ENCODE measurements at places on chromosomes 16 and 17.

DNA sequence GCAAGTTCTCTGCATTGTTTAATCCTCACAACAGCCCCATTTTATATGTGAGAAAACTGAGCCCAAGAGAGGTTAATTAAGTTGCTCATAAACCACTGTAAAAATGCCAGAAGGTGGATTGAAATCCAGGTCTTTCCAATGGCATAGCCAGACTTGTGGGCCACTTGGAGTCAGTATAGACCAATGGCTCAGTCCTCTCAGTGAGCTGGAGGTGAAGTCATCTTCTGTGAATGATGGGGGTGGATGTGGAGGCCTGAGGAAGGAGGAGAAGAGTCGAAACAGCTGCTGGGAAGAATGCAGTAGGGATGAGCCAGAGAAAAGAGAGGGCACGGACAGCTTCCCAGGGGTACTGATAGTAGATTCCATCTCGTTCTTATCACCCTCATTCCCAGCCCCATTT, 213.4 kb downstream of the SOX9 start:
- DNase-seq = no peak

GRCh38 chr17:80246266-80246681, 14.4 kb upstream of the RNF213 start:
- no peak for DNase-seq

DNA sequence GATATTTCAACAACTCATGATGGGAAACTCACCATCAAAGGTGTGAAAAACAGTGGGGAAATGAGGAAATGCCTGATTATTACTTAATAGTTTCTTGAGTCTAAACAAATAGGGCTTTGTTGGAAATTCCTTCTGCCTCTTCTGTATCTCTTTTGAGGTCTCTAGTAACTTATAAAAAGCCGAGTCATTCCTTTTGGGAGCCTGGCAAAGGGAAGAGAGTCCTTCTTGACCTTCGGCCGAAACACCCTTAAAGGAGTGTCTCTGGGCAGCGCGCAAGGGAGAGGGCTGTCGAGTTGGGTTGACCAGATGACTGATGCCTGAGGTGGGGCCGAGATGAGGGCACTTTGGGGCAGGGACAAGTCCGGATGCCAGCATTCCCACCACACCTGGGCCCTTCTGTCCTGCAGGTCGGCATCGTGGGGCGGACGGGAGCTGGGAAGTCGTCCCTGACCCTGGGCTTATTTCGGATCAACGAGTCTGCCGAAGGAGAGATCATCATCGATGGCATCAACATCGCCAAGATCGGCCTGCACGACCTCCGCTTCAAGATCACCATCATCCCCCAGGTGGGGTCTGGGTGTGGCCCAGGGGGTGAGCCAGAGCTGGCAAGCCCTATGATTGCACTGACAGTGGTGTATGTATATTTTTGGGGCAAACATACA, 89.2 kb downstream of the ABCC6 start:
- DNase-seq = no peak

GRCh38 chr17:12830777-12831247, 41.5 kb downstream of the ARHGAP44 start:
- DNase-seq = no peak

GRCh38 chr16:71425746-71426068, 16.1 kb downstream of the TLE7 start:
- DNase-seq = no peak

Data from H1 (cell line).